Stimulated activated CD8-positive, alpha-beta memory T cell treated with anti-CD3 and anti-CD28 coated beads, Interleukin-2, amount 100 ng/mL, for 1 hour (primary cell): ENCODE measurements at places on chromosomes 6 and 20.

- DNase-seq = no peak
Measured at GRCh38 chr6:90028995-90029635, 134.8 kb downstream of the GJA10 start.

DNA sequence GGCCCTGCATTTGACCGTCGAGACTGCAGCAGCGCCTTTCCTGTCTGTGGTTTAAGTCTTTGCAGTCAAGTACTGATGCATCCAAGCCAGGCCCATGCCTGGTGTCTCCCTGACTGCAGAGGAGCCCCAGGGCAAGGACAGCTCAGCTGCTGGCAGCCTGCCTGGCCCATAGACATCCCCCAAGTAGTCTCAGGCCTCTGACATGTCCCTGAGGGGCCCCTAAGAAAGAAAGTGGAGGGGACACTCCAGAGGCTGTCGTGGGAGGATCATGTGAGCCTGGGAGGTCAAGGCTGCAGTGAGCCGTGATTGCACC is 18.0 kb downstream of the HRH3 start:
- DNase-seq = no peak

GRCh38 chr6:38876475-38876874 is 161.4 kb downstream of the DNAH8 start:
- DNase-seq = no peak

GRCh38 chr20:48350313-48350988 is 477.3 kb downstream of the PREX1 start:
- no peak for DNase-seq

DNA sequence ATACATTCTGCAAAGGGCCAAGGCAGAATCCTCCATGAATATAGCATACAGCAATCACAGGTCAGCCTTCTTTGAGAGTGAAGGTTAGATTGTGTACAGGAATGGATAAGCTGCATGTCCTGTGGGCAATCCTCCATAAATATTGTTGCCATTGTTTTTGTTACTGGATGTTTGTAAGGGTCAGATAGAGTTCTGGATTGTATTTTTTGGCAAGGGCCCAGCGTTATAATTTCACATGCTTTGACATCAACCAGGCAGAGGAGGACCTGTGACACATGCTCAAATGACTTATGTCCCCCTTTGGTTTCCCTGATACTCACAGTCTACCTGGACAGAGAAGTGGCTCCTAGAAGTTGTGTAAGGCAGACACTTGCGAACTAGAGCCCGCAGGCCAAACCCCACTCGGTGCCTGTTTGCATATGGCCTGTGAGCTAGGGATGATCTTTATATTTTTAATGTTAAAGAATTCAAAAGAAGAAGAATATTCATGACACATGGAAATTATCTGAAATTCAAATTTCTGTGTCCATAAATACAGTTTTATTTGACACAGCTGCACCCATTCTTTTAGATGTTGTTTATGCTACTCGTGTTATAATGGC is 5.4 kb downstream of the LY86 start:
- DNase-seq = no peak

GRCh38 chr6:136069119-136069518 is 181.0 kb downstream of the MTFR2 start:
- no peak for DNase-seq

DNA sequence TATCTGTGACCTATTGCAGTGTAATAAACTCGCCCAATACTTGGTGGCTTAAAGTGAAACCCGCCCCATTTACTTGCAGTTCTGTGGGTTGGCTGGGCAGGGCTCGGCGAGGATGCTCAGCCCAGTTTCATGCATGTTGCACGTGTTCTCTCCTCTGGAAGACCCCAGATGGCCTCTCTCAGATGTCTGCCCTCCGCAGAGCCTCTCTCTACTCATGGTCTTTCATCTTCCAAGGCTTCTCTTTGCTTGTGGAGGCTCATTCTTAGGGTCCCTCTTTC is 251.4 kb downstream of the SOD2 start:
- DNase-seq = no peak

DNA sequence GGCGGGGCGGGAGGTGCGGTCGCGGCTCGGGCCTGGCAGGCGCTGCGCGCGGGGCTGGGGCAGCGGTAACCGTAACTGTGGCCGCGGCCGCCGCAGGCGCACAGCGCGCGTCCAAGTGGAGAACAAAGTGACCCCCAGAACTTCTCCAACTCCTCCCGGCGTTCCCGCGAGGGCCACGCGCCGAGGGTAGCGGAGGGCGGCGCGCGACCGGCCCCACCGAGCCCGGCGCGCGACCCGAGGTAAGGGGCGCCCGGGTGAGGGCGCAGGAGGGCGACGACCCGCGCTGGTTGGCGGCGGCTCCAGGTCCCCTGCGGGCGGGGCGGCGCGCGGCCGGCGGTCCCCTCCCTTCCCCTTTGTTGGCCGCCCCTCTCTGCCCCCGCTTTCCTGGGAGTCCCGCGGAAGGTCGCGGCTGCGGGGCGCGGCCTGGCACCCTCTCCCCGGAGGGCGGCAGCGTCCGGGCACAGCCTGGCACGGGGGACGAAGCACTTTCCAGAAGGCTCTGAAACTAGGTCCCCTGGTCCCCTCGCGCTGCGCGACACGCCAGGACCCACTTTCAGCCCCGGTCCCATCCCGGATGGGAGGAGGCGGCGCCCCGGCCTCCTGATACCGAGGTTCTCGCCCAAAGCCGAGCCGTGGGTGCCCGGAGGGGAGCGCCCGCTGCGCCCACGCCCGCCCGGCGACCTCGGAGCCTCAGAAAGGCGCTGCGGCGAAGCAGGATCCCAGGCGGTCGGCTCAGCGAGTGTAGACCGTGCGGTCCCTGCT is at the start of gene TIAM2:
Gene TIAM2 (plus strand): TSS at position 62 of the 762 bp plus-strand sequence. CDS start 133,909 bp downstream, outside the sequence.
- no peak for DNase-seq
